Stimulated activated CD8-positive, alpha-beta memory T cell treated with anti-CD3 and anti-CD28 coated beads, Interleukin-12 subunit alpha, Interleukin-12 subunit beta, amount 100 ng/mL, for 1 hour (primary cell): ENCODE measurements at places on chromosomes 13 and 19.

- DNase-seq = no peak
Observed at GRCh38 chr19:47124937-47125668, 5.5 kb upstream of the SAE1 start.

DNA sequence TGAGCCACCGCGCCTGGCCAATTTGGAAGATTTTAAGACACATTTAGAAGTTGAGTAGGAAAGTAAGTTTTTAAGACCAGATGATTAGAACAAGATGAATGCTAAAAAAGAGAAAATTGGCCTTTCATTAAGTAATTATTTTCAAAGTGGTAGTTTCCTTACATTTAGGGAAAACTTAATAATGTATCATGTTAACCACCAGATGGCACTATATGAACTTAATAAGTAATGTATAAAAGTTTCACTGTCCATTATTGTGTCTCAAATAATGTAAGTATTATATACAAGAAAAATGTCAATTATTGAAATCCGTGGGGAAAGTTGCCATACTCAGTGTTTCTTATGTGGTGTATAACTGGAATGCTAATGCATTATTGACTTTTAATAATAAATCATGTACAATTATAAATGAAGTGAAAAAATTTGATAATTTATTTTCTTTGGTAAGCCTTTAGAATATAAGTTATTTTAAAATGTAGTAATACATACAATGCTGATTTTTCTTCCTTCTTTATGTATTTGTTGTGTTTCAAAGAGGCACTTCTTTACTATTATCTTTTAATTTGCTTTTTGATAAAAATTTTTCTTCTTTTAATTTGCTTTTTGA lies 29.2 kb downstream of the COG6 start:
- no peak for DNase-seq

- DNase-seq = no peak
Observed at GRCh38 chr13:96090240-96091101, 564 bp downstream of the HS6ST3 start.

DNA sequence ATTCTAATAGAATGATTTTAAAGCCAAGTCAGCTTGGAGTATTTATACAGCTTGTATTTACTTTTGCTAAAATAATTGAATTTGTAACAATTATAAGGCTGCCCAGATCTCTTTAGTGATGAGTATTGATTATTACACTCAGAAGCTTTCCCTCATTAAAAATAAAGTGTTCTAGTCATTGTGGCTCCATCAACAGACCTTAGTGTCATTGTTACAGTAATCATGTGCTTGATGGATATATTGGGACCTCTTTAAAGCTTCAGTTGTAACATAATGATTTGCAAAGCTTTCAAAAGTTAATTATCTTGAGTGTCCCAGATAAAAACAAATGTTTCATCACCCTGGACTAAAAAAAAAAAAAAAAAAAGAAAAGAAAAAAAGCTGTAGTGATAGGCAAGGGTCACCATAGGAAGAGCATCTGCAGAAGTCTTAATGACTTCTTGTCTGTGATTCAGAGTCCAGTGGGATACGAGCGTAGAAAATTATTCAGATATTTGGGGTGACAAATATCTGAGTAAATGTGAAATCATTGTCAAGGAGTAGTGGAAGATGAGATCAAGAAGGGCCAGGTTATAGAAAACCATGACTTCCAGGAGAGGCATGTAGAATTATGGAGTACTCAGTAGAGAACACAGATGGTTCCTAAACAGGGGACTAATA lies 369.6 kb downstream of the DCT start:
- no peak for DNase-seq

DNA sequence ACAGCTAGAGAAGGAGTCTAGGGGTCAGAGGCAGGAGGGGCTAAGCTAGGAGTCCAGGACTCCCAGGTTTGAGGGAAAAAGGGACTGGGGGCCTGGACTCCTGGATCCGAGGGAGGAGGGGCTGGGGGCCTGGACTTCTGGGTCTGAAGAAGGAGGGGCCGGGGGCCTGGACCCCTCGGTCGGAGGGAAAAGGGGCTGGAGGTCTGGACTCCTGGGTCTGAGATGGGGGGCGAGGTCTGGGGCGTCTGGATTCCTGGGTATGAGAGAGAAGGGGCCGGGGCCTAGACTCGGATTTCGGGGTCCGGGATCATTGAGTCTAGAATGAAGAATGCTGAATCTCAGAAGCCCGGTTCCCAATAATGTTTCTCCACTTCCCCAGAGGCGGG lies 18.5 kb downstream of the BRSK1 start:
- no peak for DNase-seq

GRCh38 chr13:30450066-30450465 lies 15.7 kb downstream of the HMGB1 start:
- DNase-seq = no peak

GRCh38 chr19:32672841-32673240 lies 2.1 kb downstream of the ANKRD27 start:
- DNase-seq = no peak

- DNase-seq = no peak
Observed at GRCh38 chr13:45441633-45442032, 23.1 kb upstream of the COG3 start.

- DNase-seq = no peak
Observed at GRCh38 chr19:45306040-45306439, 16.6 kb downstream of the CKM start.

DNA sequence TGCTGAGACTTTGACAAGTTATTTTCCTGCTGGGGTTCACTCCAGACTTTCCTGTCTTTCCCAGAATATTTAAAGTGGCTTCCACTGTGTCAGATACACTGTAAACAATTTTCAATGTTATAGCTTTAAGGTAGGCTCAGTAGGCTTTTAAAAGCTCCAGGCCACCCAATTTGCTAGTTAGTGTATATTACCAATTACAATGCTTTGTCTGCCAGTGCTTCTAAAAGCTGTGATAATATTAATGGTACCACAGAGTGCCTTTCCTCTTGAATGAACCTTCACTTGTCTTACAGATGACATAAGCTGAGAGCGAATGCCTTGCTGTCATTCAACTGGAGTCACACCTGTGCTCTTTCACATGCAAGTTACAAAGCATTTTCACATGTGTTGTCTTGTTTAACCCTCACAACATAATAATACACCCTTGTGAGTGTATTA lies 239.7 kb upstream of the HTR2A start:
- DNase-seq = no peak

DNA sequence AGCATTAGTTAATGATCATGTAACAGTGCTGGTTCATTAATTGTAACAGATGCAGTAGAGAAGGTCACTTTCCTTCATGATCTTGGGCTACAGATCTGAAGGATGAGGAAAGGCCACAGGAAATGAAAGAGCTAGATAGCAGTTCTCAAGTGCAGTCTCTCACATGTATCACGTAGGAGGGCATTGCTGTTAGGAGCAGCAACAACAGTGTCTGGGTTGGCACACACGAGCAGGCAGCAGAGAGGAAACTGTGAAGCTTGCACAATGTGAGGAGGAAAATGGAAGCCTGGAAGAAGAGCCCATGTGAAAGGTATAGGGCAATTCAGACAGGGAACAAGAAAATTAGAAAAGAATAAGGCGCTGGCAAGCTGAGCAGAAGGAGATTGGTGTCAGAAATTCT lies 1741.5 kb downstream of the PCDH9 start:
- DNase-seq = no peak

- DNase-seq = no peak
Observed at GRCh38 chr13:75993823-75994222, 357.7 kb downstream of the LMO7 start.

- no peak for DNase-seq
Observed at GRCh38 chr19:50978772-50979390, 4.8 kb downstream of the KLK7 start.

DNA sequence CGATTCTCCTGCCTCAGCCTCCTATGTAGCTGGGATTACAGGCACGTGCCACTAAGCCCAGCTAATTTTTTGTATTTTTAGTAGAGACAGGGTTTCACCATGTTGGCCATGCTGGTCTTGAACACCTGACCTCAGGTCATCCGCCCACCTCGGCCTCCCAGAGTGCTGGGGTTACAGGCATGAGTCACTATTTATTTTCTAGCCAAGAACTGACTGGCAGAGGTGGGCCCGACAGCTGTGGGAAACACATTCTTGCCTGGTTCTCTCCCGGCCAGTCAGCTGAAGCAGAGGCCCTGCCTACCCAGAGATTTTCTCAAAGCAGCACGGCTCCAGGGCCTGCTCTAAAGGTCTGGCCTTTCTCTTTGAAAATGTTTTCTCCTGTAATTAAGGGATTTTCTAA lies 108.0 kb downstream of the KCTD15 start:
- DNase-seq = no peak

DNA sequence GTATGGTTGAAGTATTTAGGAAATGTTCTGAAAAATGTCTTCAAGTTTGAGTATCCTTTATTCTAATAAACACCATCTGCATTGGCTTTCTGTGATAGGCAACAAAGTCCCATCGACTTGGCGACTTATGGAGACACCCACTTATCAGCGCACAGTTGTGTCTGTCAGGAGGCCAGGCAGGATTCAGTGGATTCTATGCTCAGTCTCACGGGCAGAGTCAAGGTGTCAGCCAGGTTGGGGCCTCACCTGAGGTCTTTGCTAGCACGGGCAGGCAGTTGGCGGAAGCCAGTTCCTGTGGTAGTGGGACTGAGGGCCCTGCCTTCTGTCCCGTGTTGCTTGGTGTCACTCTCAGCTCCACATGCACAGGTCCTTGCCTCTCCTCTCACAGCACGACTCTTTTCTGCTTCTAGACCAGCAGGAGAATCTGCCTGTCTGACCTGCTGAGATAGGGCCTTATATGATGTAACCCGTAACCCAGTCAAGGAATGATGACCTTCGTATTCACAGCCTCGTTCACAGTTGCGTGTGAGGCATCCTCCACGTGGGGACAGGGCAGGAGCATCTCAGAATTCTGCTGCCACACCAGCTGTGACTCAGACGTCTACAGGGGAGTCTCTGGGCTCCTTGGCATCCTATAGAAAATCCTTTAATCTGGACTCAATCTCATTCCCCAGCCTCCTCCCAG lies 10.0 kb downstream of the CUL4A start:
- no peak for DNase-seq

DNA sequence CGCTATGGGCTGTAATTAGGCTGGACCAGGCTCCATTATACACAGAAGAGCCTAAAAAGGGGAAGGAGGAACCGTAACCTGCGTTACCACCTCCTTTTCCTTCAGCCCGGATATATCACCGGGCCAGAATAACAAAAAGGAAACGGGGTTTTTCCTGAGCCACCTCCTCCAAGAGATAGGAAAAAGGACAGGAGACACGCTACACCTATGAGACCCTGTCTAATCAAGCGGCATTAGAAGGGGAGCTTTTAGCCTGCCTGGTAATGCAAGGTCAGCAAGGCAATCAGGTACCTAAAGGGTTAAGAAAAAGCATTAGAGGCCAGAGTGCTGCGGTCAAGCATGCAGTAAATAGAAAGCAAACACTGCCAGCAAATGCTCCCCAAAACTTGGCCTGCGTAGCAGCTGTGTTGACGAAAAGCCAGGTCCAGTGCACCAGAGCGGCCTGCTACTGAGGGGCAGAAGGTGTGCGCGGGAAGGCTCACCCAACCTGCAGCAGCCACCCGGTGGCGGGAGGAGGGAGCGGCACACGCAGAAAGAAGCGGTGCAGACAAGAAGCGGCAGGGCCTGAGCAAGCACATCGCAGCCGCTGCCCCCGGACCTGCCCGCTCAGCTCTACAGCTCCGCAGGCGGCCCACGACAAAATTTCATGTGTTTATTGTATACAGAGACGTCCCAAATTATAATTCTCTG lies 1466.1 kb downstream of the UQCRFS1 start:
- no peak for DNase-seq

DNA sequence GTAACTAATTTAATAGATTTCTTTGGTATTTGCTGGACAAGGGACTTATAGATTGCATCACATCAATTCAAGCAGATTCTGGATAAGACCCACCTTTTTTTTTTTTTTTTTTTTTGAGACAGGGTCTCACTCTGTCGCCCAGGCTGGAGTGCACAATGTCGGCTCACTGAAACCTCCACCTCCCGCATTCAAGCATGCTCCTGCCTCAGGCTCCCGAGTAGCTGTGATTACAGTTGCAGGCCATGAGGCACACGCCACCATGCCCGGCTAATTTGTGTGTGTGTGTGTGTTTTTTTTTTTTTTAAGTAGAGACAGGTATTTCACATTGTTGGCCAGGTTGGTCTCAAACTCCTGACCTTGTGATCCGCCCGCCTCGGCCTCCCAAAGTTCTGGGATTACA lies 4.2 kb upstream of the PRODH2 start:
- no peak for DNase-seq

- DNase-seq = no peak
Observed at GRCh38 chr13:24271231-24271600, 38.2 kb upstream of the C1QTNF9 start.

DNA sequence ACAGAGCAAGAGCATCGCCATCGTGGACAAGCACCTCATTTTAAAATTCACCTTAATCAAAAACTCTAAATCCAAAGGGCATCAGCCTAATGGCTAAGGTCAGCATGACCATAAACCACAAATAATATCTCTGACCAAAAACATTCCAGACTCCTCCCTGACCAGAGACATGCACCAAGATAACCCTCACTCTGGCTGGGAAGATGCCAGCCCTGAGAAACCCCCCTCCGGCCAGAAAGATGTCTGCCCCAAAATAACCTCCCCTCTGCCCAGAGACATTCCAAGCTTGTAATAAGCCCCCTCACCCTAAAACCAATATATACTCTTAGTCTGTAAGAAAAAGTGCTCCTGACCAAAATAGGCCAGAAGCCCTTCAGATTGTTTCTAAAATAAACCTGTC lies 61.7 kb downstream of the ZNF44 start:
- no peak for DNase-seq

- no peak for DNase-seq
Observed at GRCh38 chr13:34172048-34172447, 354.1 kb downstream of the RFC3 start.

- DNase-seq = no peak
Observed at GRCh38 chr19:42473686-42474085, 30.9 kb upstream of the CXCL17 start.

DNA sequence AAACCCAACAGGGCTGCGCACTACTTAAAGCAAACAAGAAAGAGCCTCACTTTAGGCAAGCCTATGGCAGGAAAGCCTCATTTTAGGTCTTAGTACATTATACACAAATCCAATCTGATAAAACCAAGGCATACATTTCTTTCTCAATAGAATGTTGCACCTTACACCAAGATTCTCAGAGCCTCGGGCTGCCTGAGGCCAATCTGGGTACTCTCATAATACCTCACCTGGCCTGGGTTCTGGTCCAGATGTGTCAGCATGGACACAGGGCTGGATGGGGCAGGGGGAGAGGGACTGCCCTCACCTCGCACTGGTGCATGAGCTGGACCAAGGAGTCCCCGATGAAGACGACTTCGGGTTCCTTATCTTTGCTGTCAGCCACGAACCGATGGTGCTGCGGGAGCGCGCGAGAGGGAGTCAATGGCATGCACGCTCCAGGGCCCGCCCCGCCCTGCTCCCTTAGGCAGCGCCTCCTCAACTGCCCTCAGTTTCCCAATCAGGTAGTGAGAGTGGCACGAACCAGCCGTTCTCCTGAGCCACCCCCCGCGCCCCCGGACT lies at the start of gene PRR19:
Gene PRR19 (plus strand): TSS at position 487 of the 558 bp plus-strand sequence. CDS start 7,453 bp downstream, outside the sequence.
- DNase-seq = no peak
